ENCODE measurements at places on chromosomes 5 and 9.
A peak's percentile ranks its signal among the peaks of the same experiment; 100 is the strongest.

- DNase-seq: no peak
Observed at GRCh38 chr5:97046270-97046982, 96.0 kb downstream of the LIX1 start.

DNA sequence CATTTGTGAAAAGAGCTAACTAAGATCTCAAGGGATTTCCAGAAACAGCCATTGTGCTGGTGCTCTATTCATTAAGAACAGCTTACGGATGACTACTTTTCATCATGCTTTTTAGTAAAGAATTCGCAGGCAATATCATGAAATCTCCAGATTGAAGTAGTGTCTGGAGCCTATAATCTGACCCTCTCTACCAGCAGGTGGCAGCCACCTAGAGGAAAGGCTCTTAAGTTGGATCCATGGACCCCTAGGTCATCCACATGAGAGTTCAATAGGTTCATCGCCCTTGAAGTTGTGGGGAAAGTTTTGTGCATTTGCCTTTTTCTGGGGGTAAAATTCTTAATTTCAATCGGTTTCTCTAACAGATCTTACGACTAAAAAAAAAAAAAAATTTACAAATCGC, 82.3 kb downstream of the SLC1A3 start:
- peak; percentile 58 for DNase-seq

GRCh38 chr9:122144836-122145591, 14.6 kb downstream of the NDUFA8 start:
- DNase-seq: no peak

DNA sequence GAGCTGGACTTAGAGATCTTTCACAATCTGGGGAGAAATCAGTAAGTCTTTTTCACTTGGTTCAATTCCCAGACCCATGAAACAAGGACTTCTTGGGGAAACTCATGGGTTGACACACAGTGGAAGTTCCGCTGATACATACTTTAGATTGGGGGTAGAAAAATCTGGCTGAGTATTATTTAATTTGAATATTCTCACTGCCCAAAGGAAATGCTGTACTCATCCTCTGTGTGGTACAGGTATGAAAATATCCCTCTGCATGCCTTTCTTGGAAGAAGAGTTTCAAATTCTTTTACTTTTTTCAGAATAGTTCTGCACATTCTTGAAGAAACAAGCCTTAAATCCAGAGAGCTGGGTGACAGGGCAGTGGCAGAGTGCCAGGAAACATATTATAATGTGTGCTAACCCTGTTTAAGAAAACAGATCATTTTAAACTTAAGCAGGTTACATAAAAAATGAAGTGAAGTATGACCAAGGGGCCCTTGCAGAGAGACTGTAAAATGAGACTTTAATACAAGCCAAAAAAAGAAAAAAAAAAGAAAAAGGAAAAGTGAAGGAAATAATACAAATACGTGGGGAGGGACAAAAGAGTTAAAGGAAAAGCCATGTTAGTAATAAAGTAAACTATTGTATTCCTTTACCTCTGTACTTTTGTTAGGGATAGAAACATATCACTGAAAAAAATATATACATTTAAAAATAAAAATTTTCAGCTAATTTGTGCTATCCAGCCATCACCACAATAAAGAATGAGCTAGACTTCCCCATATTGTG, 173.4 kb upstream of the NR3C1 start:
- no peak for DNase-seq

- no peak for DNase-seq
Observed at GRCh38 chr5:91171322-91171721, 211.8 kb downstream of the ARRDC3 start.

GRCh38 chr5:116038817-116039216, 6.5 kb downstream of the ARL14EPL start:
- no peak for DNase-seq

DNA sequence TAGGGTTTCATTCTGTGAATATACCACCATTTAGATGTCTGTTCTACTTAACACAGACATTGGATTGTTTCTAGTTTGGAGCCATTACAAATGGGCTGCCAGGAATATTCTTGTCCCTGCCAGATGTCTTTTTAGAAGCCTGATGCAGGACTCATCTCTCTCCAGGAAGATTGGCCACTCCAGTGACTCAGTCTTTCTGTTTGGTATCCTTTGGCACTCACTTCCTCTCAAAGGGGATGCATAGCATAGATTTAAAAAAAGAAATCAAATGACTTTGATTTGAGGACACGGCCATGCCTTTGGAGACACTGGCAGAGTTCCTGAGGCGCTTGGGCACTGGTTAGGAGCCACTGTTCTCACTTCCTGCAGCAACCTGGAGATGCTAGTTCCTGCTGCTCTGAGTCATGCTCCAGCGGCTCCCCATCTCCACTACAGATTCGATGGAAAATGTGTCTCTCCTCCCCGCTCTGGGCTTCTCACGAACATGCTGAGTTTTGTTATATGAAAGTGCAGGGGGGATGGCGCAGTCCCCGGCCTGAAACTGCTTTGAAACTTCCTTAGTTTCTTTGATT, 3.5 kb upstream of the ZNF366 start:
- DNase-seq: no peak

- DNase-seq: no peak
Observed at GRCh38 chr9:27784847-27785713, 211.8 kb upstream of the C9orf72 start.

GRCh38 chr5:81783401-81783800, 32.5 kb upstream of the SSBP2 start:
- no peak for DNase-seq

DNA sequence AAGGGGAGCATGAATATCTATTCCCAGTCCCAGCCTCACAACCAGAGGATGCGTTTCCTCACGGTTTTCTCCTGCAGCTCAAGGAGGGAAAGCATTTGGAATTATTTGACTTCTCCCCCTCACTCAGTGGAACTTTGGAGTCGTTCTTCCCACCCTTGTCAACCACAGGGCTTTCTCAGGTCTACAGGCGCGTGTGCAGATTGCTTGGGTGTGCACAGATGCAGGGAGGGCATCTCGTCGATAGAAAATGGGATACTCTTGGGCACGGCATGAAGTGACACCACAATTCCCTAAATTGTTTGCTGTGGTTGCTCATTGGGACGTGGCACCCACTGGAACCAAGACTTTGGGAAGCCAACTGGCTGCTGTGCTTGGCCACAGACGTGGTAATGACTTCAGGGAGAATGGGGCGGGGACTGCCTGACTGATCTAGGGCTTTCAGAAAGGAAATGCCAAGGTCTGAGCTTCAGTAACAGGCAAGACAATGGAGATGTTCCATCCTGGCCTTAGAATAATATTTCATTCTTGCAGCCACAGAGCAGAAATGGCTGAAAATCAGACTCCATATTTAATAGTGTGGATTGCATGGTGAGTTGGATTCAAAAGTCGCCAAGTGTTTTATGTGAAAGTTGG, 12.2 kb upstream of the OBP2B start:
- DNase-seq: no peak

- DNase-seq: no peak
Observed at GRCh38 chr5:141484641-141485311, at the start of gene PCDHGC4. PCDHGC4 (plus strand) TSS chr5:141485030; CDS start chr5:141485174, 144 bp downstream.

DNA sequence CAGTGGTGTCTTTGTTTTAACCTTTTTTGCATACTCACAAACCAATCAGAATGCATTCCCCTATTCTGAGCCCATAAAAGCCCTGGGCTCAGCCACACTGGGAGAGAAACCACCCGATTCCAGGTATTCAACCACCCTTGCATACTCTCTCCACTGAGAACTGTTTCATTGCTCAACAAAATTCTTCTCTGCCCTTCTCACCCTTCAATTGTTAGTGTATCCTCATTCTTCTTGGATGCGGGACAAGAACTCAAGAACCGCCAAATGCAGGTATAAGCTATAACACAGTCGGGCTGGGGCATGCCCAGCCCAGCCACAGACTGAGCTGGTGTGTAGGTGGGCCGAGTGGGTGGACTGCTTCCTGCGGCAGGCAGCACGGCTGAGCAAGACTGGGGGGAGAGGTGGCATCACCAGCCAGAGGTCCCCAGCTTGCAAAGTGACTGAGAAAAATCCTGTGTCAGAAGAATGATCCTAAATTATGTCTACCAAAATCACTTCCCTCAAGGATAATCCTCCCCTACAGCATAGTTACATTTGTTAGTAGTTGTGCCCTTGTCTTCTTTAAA, 141.0 kb downstream of the SSBP2 start:
- no peak for DNase-seq

DNA sequence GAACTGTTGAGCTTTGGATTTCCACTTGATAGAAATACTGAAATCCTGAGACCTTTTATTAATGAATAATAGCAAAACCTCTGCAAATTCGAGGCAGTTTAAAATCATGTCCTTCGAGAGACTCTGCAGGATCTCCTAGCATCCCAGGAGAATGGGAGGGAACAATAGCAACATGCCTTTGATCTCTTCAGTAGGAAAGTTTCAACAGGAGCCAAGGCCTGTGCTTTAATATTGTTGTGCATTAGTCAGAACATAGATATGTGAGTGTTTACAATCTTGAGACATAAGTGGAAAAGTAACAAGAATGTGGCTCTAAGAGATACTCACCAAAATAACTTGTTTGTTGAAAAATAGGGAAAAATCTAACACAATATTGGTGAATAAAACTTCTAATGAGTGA, 83.3 kb upstream of the LHFPL2 start:
- DNase-seq: no peak

- no peak for DNase-seq
Observed at GRCh38 chr5:66171349-66172344, 27.5 kb downstream of the SREK1 start.

Measured in HL-60 (cell line).